T-helper 22 cell (primary cell): ENCODE measurements at places on chromosomes 6 and 20.

GRCh38 chr6:12170351-12171092, 119.6 kb upstream of the EDN1 start:
- no peak for DNase-seq

DNA sequence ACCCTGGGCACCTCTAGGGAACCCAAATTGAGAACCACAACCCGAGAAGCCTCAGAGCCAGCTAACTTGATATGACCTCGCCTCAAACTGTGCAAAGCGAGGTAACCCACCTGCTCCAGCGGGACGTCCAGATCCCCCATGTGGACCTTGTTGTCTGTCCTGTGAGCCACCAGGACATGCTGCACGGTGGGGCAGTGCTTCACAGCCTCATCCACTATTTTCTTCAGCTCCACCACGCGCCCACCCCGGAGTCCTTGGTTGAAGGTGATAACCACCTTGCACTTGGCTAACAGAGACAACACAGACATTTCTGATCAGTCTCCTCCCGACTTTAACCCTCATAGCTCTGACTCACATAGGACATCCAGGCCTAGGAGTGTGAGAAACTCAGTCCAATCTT, 30.8 kb upstream of the APMAP start:
- DNase-seq: no peak

DNA sequence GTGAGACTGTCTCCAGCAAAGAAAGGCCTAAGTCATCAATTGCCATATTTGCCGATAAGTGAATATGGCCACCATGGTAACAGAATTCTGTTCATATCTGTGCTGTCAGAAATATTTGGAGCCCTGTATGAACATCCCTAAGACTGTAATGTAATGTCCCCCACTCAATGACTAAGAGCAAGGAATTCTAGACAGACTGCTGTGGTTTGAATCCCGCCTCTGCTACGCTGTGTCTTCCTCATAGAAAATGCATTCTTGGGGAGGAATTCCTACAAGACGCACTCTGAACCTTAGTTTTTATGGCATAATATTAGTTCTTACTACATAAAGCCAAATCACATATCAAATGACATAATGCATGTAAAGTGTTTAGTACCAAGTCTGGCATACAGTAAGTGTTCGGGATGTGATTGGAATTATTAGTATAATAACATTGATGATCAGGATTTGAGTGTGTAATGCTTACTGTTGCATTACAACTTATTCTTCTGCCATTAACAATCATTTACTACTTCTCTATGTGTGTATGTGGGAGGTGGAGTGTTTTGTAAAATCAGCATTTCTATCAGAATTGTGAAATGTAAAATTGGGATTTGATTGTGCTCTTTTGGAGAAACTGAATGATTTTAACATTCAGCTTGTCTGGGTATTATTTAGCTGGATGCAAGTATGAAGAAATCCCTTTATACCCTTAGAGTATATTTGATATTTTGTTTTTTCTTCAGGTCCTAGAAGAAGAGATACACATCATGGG, 103.0 kb downstream of the OLIG3 start:
- no peak for DNase-seq

DNA sequence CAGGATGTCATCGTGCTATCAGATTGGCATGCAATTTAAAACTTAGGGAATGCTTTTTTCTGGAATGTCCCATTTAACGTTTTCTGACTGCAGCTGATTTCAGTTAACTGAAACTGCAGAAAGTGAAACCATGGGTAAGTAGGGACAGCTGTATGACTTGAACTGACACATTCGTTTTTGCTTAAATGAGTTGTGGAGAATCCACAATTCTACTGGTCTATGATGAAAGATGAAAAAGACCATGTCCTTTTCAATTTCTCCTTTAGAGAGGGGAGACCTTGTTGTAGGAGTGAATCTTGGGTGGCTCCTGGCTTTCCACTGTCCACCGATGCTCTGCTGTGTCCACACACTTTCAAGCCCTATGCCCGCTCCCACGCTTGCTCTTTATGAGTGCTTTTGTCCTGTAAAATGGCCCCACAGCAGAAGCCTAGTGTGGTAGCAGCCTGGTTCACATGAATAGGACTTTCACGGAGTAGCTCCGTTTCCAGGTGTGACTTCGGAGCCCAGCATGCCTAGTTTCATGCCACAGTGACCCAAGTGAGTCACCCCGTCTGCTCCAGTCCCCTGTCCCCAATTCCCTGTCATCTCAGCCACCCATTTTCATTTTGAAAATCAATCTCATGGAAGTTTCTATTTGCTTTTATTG, 21.9 kb downstream of the DYNLT1 start:
- DNase-seq: no peak

GRCh38 chr20:62359043-62359490, 8.0 kb downstream of the LAMA5 start:
- DNase-seq: no peak

DNA sequence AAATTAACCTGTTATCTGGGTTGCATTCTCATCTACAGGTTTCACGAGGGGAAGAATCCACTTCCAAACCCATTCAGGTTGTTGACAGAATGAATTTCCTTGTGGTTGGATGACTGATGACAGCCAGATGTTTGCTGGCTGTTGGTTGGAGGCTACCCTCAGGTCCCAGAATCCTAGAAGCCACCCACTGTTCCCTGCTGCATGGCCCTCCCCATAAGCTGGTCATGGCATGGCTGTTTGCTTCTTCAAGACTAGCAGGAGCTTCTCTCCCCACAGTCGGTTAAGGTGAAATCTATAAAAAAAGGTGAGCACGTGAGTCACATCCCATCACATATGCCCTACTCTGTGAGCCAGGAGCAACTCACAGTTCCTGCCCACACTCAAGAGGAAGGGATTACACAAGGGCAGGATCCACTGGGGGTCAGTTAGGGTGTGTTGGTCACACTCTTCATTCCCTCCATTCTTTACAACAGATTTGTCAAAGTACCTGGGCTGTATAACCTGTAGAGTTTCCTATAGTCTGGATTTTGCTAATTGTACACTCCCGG, 19.5 kb upstream of the RPS10 start:
- DNase-seq: no peak

GRCh38 chr6:99613409-99613704, 6.7 kb downstream of the PRDM13 start:
- no peak for DNase-seq

DNA sequence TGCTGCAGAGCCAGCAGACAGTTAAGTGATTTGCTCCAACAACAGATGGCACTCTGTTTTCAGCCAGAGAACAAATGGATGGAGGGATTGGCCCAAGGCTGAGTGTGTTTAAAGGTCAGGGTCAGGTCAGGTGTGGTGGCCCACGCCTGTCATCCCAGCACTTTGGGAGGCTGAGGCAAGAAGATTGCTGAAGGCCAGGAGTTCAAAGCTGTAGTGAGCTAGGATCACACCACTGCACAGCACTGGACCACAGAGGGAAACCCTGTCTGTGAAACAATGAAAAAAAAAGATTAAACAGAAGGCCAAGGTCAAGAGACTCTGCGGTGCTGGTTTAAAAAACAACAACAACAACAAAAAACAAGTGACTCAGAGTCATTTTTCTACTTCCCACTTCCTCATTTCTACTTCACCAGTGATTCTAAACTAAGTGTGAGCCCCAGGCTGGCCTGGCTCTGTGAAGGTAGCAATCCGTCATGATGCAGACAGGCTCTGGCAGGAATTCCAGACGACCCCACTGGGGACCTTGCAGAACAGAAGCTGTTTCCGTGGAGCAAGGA, 42.5 kb upstream of the ARMC2 start:
- no peak for DNase-seq

GRCh38 chr20:3710703-3711483, 1.5 kb downstream of the SIGLEC1 start:
- peak; percentile 29 for DNase-seq

GRCh38 chr6:169529931-169530751, 171.7 kb downstream of the WDR27 start:
- no peak for DNase-seq

GRCh38 chr20:53903652-53903987, 166.8 kb downstream of the BCAS1 start:
- no peak for DNase-seq

- no peak for DNase-seq
Observed at GRCh38 chr6:24394780-24395437, 7.8 kb upstream of the MRS2 start.

GRCh38 chr6:65231616-65232015, 475.4 kb downstream of the EYS start:
- DNase-seq: no peak

DNA sequence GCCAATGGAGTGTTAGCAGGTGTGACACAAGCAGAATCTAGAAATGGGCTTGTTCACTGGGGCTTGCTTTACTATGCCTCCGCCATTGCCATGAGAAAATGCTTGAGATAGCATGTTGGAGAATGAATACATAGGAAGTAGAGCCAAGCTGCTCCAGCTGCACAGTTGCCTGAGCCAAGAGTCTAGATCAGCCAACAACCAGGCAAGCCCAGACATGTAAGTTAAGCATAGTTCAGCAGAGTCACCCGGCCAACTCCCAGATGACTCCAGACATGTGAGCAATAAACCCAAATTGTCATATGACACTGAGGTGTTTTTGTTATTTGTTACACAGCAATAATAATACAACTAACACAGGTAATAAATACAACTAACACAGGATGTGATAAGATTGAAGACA, 167.9 kb downstream of the HAO1 start:
- DNase-seq: no peak

- no peak for DNase-seq
Observed at GRCh38 chr6:105370351-105370750, 32.5 kb downstream of the PREP start.

DNA sequence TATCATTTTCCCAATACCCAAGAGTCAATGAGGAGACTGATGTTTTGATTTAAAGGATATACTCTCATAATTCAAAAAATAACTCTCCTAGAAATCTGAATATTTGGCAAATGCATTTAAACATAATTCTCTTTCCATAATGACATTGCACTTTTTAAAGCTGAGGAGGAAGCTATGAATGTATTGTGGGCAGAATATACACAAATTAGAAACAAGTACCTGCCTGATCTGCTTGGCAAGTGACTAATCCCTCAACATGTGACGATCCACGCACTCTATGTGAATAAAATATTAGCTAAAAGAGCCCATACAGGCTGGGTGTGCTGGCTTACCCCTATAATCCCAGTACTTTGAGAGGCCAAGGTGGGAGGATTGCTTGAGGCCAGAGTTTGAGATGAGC, 88.3 kb upstream of the CCDC28A start:
- no peak for DNase-seq

GRCh38 chr6:170057034-170057734, 233.7 kb downstream of the DLL1 start:
- no peak for DNase-seq

- no peak for DNase-seq
Observed at GRCh38 chr6:52227495-52227894, 16.8 kb downstream of the IL17F start.

- no peak for DNase-seq
Observed at GRCh38 chr20:50389438-50389807, 120.8 kb upstream of the PTPN1 start.

DNA sequence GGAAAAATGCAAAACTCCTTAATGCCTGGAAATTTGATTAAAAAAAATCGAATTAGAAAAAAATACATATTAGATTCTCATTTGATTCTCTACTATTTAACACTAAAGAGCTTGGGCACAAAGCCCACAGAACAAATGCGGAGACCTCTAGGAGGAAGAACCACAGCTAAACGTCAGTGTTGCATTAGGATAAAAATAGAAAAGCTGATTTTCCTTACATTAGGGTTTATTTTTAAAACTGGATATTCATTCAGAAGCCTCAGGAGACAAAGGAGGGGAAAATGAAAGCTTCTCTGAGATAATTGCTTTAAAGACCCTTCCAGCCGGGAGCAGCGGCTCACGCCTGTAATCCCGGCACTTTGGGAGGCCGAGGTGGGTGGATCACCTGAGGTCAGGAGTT, 77.3 kb downstream of the ECT2L start:
- no peak for DNase-seq

- DNase-seq: no peak
Observed at GRCh38 chr6:89475634-89476033, 42.7 kb downstream of the ANKRD6 start.

DNA sequence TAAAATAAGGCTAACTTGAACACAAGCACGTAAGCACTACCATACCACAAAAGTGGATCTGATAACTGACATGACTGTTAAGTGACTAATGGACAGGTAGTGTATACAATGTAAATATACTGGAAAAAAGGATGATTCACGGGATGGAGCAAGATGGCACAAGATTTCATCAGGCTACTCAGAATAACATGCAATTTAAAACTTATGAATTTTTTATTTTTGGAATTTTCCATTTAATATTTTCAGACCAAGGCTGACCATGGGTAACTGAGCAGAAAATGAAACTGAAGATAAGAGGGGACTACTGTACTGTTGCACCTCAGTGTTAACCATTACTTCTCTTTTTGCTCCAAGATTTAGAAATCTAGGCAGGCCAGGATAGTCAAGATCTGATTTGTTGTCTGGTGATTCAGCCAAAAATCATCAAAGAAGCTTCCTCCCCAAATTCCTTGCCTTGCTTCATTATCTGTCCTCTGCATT, 45.4 kb downstream of the TPBG start:
- DNase-seq: no peak

DNA sequence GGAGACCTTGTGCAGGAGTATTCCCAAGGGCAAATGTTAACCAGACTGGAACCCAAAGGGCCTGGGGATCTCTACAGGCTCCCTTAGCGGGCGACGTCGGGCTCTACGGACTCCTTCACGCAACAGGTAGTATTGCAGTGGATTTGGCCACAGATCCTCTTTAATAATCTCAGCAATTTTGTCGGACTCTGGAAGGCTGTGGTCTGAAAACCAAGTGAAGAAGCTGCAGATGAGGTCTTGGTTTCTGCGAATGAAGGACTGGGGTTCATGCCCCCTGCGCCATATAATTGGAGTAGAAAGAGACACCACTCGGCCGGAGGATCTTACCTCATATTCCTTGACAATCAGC, 1.3 kb downstream of the TSPYL1 start:
- DNase-seq: no peak

GRCh38 chr20:32924781-32925180, 66.1 kb downstream of the EFCAB8 start:
- DNase-seq: no peak

- DNase-seq: no peak
Observed at GRCh38 chr6:53546281-53546680, 1.4 kb upstream of the GCLC start.

DNA sequence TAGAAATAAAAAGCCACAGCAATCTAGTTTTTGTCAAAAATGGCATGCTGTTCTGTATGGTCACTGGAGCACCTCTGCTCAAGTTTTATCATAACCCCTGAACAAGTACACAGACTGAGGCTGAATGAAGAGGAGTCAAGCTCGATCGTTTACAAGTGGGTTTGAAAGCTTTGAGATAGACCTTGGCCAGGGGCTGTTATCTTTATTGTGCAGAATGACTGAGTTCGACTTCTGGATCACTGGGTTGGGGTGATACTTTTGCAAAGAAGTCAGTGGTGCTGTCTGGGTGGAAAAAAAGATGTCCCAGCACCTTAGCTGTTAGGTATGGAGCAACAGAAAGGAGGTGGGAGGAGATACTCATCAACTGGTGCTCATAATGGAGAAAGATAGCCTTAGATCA, 446.0 kb downstream of the HACE1 start:
- no peak for DNase-seq

GRCh38 chr20:40325006-40325568, 363.9 kb downstream of the MAFB start:
- DNase-seq: no peak
